ENCODE measurements at places on chromosomes 7 and 10. TPM values are rescaled to one million over a fixed set of nuclear protein-coding genes. Genes with fewer than 3 reads are reported as not detected.

The RBM20 gene
- polyA plus RNA-seq: not detected

The NUPR2 gene
- not detected for polyA plus RNA-seq

The PALD1 gene
- 0.65 TPM for polyA plus RNA-seq

The ITGB1 gene
- polyA plus RNA-seq: 31.4 TPM

The BAZ1B gene
- polyA plus RNA-seq: 12.1 TPM

The CALHM1 gene
- polyA plus RNA-seq: not detected

The PLAU gene
- not detected for polyA plus RNA-seq

- DNase-seq: no peak
These were observed 97.5 kb upstream of the OIT3 start for GRCh38 chr10:72796042-72796441.

DNA sequence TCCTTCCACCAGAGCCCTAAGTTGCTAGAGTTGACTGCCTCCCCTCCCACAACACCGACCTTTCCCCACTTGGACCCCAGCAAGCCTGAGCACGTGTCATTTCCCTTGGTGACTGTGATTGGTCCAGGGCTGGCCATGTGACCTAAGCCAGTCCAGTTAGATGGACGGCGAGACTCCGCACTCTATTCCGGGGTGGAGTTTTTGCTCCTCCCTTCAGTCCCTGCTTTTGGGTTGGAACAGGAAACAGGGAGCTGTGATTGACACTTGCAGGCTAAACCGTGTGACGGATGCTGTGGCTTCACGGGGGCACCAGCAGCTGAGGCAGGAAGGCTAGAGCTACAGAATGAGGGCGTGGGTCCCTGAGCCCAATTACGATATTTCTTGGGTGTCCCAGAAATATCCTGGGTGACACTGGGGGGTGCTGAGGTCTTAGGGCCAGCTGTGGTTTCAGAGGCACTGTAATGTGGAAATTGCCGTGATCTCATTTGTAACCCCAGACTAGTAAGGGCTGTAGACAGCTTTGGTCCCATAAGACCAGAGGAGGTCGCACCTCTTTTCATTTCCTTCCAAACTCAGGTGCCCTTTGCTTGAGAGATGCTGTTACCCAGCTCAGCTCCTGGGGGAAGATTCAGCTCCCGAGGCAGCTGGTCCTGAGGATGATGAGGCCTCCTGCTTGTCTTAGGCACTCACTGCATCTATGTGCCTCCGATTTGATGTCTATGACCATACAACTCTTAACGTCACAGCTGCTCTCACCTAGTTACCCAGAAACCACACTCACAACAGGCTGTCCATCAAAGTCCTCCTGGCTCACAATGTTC, 102.7 kb upstream of the NPTX2 start:
- DNase-seq: no peak

DNA sequence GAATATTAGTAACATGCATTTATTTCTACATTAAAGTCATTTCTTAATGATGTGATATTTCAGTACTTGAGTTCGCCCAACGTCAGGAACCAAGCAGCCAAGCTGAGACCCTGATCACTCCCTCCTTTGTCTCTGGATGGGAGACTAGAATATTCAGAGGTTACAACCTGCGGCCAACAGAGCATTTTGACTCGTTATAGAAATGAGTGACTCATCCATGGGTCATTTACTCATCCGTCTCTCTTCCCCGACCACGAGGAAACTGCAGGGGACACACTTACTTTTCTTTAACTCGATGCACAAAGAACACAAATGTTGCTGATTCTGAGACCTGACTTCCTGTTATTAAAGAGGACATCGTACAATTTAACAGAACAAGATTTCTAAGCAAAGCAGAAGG, 343.3 kb downstream of the FRMD4A start:
- DNase-seq: no peak

DNA sequence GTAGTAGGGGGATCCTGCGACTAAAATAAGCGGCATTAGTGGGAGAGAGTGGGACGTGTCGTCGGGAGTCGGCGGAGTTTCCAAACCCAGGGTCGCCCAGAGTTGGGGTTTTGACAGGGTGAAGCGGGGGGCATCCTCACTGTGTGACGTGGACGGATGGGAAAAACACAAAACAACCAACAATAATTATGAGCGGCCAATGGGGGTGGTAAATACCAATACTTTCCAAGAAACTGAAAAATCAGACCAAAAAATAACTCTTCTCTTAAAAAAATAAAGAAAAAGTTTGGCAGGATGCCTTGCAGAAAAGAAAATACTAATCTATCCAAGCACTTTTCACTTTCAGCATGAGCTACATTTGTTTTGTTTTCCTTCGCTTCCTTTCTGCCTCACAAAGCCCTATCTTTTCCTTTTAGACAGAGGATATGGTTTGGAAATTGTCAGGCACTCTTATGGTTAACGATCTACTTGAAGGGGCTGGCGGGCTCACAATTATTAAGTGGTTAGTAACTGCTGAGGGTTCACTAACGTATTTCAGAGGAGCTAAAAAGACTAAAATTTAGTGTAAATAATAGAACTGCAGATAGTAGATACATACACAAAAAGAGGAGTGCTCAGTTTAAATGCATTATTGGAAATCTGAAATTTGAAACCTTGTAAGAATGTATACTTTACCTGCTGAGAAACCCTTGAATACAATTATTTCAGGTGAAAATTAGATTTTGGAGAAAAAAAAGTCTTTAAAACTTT, 802 bp upstream of the CDK6 start:
- no peak for DNase-seq

- no peak for DNase-seq
These were observed 271.0 kb downstream of the POU6F2 start for GRCh38 chr7:39248692-39249090.

DNA sequence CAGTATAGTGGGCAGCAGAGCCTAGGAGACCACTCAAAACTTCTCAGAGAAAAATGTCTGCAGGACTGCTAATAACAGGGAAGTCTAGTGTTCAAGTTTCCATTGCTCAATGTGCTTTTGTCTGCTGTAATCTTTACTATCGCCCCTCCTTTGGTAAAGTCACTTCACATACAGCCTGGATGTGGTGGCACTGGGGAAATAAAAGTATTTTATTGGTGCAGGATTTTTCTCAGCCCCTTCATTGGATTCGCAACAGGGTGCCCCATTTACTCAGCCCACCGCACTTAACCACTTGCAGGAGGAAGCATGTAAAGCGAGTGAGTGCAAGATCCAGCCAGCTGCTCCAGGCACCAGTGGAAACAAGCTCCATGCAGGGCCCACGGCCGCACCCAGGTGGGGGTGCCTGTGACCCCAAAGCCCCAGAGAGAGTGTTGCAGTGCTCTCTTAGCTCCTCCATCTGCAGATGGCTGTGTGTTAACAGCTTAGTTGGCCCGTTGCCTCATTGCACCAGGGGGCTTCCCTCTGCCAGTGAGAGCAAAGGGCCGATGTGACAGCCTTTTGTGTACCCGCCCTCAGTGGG, 163.5 kb upstream of the TMEM72 start:
- DNase-seq: no peak

- DNase-seq: no peak
These were observed 85.0 kb downstream of the TMEM106B start for GRCh38 chr7:12296051-12296570.

DNA sequence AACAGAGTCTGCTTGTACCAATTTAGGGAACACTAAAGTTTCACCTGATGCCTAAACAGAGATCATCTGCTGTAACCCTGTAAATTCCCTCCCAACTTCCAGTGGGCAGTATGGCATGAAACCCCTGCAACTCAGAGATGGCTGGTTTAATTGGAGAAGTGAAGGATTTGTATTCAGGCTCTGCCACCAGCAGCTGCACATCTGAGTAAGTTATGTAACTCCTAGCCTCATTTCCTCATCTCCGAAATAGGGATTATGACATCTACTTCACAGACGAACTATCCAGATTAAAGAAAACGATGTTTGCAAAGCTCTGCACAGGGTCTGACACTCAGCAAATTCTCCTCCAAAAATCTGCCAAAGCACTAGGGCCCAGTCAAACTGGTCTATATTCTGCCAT, 493.0 kb downstream of the KCNMA1 start:
- no peak for DNase-seq

DNA sequence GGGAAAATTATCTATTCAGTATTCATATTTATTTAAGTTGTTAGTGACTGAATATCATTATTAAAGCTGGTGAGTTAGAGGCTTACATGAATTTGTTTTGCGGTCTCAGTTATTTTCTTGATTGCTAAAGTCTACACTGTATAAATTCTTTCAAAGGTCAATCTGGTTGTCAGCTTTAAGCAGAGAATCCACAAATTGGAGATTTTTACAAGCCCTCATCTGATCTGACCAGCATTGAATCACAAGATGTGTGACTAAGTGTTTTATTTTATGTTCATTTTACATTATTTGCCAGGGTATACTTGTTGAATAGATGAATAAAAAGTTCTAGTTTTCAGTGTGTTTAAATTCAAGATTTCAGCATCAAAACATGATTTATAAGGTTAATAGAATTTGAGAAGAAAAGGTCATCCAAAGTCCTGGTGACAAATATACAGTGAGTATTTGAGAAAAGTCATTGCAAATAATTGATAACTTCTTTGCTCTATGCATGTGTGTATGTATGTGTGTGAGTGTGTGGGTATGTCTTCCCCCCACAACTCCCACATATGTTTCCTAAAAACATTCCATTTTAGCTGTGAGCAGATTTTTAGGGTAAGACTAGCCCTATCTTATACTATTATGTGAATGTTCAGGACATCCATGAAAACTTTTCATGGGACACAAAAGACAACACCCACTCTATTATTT, 4.4 kb downstream of the SEMA3A start:
- DNase-seq: no peak

DNA sequence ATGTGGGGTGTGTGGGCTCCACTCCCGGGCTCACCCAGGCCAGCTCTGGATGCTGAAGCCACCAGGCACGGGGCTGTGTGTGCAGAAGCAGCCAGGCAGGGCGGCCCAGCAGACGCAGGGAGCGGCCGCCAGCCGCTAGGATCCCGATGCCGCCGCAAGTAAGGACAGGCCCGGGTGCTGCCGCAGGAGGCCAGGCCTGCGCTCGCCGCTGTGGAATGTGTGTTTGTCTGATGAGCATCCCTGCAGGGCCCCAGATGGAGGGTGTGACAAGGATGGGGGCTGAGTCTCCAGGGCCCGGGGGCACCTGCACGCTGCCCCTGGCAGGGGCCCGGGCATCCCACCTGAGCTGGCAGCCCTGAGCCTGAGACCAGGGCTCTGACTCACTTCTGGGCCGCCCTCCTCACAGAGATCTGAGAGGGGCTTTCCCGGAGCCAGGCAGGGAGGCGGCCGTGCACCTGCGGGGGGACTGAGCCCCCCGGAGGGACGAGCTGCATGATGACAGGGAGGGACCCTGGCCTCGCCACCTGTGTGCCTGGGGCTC, 101.5 kb downstream of the FOXL3 start:
- no peak for DNase-seq

- DNase-seq: no peak
These were observed 41.1 kb upstream of the IL15RA start for GRCh38 chr10:6018422-6018821.

DNA sequence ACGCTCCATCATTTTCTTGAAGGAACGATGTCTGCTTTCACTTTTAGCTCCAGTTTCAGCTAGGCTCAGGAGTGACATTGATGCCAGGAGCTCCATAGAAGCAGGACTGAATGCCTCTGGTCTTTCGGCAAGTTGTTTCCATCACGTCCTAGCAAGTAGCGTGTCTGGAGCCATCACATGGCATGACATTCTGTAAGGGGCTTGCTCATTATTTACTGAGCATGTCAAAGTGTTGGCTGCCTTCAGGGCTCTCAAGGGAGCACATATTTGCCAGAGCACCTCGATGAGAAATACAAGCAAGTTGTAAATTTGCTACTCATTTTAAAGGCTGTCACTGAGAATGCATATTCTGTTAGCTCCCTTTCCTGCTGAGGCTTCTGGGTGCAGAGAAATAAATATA, 131.0 kb upstream of the ITGB1 start:
- no peak for DNase-seq

DNA sequence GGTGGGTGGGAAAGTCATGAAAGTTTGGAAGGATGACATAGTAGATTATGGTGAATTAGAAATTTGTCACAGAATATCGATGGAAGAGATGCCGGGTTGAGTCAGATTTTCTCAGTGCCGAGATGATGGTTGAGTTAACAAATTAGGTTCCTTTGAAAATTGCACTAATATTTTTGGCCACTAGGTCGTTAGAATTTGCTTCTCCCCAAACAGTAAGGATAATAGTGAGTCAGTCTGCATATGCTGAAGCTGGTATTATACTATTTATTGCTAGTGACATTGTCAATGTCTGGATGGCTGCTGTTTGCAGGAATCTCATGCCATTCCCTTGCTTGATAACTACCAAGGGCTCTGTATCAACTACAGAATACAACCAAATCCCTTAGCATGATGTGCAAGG, 37.7 kb upstream of the MINDY3 start:
- no peak for DNase-seq

DNA sequence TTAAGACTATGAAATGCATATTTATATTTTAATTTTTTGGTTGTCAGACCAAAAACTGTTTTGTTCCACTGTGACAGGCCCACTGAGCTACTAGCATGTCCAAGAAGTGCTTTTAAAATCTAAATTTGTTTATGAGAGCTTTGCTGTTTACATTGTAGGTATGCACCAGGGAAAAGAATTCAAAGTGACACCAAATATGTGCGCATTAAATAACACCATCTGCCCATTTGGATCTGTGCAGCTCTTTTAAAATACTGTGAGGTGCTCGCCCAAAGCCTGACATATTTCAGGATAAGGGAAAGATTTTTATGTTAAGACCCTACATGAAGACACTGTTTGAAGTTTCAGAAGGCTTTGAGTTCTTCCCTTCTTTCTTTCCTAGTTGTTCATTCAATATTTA, 162.9 kb downstream of the ST7 start:
- DNase-seq: no peak

GRCh38 chr7:19957664-19958063, 184.2 kb upstream of the TMEM196 start:
- no peak for DNase-seq

- no peak for DNase-seq
These were observed 39.1 kb downstream of the CDK6 start for GRCh38 chr7:92797284-92797683.

- no peak for DNase-seq
These were observed 11.6 kb upstream of the ADCK2 start for GRCh38 chr7:140661124-140661523.

DNA sequence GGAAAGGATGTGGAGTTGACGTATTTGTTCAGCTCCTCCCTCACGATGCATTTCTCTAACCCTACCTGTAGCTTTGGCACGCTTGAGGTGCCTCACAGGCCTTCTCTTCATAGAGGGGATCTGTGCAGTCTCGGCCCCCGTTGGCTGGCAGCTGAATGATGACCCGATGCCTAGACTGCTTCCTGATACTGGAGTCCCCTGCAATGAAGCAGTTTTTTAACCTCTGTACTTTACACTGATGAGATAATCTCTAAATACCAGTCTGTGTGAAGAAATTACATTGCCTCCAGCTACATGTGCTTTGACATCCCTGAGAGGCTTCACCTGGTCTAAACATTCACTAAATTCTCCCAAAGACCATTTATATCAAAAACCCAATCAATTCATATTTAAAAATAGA, 370.1 kb downstream of the THSD7A start:
- DNase-seq: no peak

GRCh38 chr7:113292105-113292504, 173.8 kb upstream of the SMIM30 start:
- DNase-seq: no peak
